ENCODE measurements at places on chromosomes 2 and 18.

DNA sequence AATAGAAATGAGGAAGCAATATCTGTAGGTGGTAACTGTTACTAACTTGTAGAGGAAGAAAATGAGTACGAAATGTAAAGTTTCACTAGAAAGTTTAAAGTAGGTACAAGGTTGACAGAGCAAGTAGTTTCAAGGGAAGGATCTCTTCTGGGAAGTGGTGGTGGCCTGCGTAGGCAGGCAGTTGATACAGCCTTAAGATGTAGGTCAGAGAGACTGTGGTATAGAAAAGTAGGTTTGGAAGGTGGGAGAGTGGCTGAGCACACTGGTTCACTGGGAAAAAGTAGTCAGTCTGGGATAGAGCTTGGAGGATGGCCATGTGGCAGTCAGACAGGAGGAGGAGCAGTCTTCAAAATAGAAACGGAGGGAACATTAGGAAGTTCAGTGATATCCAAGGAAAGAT lies 23.5 kb downstream of the KDM3A start:
- DNase-seq = no peak

- DNase-seq = no peak
These were observed 51.4 kb upstream of the SCN1A start for GRCh38 chr2:166179201-166179600.

DNA sequence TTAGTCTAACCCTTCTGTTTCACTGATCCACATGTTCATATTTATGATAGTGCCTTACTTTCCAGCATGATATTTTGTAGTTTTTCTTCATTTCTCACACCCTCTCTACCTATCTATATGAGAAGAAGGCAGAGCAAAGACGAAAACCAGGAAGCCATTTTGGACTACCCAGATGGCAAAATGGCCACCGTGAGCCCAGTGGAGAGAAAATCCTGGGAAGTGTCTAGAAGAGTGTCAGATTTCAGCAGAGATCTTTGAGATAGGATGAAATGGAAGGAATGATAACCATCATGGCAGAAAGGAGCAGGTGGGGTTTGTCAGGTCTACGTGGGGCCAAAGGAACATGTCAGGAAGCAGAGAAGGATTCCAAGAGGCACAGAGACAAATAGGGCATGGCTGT lies 84.0 kb upstream of the MYCN start:
- DNase-seq = no peak

- DNase-seq = no peak
These were observed 119.9 kb downstream of the DPP4 start for GRCh38 chr2:161954103-161954502.

DNA sequence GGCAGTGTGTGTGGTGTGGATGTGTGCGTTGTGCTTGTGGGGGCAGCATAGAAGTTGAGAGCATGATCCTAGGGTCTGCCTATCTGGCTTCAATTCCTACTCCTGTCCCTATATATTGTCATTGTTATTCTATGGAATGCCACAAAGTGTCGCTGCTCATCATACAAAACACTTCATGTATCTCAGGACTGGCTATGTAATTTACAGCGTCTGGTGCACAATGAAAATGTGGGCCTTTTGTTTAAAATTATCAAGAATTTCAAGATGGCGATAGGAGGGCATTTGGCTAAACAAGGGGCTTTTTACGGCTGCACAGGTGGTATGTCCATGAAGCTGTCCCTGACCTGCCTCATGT lies 3.4 kb downstream of the SERPINB2 start:
- no peak for DNase-seq

GRCh38 chr2:121776885-121777698 lies 21.6 kb downstream of the TSN start:
- no peak for DNase-seq

- DNase-seq = no peak
These were observed 176.1 kb downstream of the INSIG2 start for GRCh38 chr2:118264232-118264990.

Data from cerebellar nuclear complex (tissue), 1 donor.